Ammon's horn (tissue), 1 donor: ENCODE measurements at places on chromosomes 5 and 9.

- DNase-seq = peak; percentile 47
Observed at GRCh38 chr9:69174616-69175463, 763 bp downstream of the TJP2 start.

- no peak for DNase-seq
Observed at GRCh38 chr9:38652486-38652885, 32.1 kb upstream of the ANKRD18A start.

GRCh38 chr5:157253547-157253946 lies 12.4 kb upstream of the CYFIP2 start:
- DNase-seq = peak; percentile 67

- no peak for DNase-seq
Observed at GRCh38 chr5:141694479-141694878, 12.4 kb upstream of the ARAP3 start.

- DNase-seq = no peak
Observed at GRCh38 chr9:36149197-36149596, 12.7 kb downstream of the GLIPR2 start.

DNA sequence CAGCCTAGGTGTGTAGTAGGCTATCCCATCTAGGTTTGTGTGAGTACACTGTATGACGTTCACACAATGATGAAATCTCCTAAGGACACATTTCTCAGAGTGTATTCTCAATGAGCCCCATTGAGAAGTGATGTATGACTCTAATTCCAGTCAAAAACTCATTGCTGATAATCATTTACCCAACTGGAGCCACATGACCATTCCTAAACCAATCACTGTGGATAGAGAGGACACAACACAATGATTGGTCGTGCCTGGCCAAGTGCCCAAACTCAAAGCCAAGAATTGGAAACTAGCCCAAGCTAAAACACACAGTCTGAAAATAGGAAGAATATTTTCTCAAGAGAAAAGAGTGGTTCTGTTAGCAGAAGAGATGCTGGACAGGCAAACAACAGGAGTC lies 191.2 kb downstream of the ZNF462 start:
- no peak for DNase-seq

DNA sequence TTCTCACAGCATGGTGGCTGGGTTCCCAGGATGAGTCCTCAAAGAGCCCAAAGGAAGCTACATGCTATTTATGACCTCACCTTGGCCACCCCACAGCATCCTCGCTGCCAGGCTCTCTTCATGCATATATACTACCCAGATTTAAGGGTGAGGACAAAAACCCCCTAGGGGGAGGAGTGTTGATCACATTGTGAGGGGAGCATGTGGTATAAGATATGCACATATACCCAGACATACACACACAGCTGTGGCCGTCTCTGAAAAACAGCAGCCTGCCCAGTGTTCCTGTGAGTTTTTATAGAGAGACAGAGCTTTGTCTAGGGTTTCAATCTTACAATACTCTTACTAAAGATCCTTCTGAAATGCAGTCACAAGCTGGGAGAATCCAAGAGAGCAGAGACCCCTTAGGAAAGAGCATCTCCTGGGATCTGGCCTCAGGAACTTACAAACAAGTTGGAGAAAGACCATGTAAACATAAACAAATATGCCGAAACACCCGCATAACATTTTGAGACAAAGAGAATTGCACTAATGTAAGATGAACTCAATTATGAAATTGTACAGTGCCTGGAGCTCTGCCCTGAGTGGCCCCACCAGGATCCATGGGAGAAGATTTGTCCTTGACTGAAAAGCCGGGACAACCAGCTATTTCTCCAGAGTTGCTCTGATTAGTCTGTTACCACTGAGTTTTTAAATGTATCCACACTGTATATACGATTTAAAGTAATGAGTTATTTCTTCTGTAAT lies 146.4 kb downstream of the GADD45G start:
- DNase-seq = no peak

DNA sequence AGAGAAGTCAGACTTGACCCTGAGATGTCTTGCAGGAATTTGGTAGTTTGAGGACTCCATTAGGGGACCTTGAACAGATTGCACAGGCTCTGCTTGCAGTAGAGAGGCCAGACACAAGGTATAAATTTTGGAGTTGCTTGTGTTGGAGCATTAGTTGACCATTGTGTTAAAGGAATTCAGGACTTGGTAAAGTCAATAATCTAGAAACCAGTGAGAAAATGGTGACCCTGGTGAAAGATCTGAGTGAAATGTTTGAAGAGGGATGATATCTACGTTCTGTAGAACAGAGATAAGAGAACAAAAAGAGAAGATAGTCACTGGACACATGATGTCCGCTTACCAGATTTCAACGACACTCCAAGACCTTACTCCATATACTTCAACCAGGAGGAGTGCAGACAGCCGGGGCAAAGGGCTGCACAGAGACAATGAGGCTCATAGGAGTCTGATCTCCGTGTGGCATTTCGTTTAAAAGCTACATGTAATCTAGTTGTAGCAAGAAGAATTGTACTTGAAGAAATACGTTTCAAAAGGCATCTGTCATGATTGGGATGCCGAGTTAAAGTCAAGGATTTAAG lies 13.2 kb downstream of the DNAJC25 start:
- no peak for DNase-seq

DNA sequence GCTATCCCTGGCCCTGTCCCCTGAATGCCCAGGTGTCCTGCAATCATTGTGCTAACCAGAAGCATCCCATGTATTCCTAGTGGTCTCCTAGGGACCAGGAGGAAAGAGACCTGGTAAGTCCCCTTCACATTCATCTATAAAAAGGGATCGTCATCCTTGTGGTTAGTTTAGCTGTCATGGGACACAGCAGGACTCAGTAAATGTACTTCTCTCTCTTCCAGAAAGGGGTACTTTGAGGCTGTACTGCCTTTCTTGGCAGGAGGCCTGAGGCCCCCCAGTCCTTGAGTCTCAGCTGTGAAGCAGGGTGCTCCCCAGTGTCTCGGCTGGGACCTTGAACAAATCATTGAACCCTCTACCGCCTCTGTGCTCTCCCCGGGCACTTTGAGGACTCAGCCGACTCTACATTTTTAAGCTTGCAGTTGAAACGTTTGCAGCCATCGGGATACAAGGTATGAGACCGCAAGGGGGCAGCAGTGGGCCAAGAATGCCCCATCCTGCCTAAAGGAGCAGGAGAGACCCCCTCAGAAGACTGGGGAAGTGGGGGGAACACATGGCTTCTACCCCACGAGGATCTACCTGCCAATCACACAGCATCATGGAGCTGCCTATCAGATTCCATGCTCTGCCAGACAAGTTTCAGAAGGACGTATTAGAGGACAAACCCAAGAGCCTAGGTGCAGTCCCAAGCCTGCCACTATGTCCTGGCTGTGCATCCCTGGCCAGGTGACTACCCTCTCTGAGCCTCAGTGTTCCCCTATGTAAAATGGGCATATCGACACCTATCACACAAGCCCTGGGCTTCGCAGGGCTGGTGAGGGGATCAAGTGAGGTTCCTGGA lies 2.4 kb upstream of the PHYKPL start:
- DNase-seq = peak; percentile 78

DNA sequence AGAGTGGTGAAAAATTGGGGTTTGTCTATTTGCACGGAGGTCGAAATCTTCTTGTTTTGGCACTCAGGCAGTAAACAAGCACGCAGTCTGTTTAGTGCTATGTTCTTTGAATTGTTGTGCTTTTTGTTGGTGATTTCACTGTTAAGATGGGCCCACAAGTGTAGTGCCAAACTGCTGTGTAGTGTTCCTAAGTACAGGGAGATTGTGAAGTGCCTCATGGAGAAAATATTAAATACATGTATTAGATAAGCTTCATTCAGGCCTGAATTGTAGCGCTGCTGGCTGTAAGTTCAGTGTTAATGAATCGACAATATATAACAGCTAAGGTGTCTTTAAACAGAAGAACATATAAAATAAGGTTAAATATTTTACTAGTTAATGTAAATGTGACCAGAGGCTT lies 17.3 kb downstream of the SREK1 start:
- no peak for DNase-seq

DNA sequence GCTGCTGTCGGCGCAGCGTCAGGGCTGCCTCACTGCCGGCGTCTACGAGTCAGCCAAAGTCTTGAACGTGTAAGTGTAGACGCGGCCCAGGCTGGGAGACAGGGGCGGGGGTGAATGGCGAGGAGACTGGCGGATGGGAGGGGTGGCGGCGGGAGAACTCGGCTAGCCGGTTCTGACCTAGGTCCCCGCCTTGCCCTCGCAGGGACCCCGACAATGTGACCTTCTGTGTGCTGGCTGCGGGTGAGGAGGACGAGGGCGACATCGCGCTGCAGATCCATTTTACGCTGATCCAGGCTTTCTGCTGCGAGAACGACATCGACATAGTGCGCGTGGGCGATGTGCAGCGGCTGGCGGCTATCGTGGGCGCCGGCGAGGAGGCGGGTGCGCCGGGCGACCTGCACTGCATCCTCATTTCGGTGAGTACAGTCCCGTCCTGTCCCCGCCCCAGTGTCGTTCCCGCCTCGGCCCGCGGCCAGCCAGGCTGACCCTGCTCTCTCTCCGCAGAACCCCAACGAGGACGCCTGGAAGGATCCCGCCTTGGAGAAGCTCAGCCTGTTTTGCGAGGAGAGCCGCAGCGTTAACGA lies 745 bp downstream of the GADD45G start:
- peak; percentile 79 for DNase-seq

DNA sequence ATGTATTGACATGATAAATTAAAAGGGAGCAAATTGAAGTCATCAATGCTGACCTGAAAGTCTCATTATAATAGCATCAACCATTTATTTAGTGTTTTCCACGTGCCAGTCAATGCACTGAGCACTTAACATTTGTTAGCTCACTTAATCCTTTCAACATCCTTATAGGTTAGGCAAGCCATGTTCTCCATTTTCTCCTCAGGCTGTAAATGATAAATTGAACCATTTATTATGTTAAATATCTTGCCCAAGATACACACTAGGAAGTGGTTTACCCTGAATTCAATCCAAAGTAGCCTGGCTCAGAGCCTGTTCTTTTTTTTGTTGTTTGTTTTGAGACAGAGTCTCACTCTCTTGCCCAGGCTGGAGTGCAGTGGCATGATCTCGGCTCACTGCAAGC lies 25.0 kb upstream of the SNX2 start:
- no peak for DNase-seq

DNA sequence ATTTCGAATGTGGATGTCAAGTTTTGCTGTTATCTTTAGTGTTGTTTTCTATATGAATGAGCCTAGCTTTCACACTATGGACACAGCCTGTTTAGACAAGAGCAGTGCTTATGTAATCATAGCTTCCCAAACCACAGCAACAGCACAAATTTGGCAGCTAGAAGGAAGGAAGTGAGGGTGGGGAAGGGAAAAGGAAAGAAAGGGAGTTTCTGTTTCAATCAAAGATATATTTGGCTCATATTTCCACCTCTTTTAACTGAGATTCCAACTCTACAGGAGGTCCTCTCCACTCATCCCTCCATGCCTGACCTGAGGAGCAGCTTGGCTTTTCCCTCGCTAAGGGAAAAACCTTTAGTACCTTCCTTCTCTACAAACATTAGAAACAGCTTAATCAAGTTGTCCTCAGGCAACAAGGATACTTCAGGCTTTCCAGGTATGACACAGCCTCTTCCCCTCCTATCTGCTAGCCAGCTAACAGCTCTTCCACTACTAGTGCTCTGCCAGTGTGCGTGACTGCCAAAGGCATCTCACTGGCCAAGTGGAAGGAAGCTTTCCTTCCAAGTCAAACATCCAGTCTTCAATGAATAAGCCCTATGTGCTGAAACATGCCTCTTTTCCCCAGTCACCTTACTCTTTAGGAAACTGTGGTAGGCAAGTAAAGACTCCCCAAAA lies 268.6 kb upstream of the PTGER4 start:
- peak; percentile 33 for DNase-seq

GRCh38 chr5:87665166-87665565 lies 252.4 kb upstream of the CCNH start:
- DNase-seq = no peak

DNA sequence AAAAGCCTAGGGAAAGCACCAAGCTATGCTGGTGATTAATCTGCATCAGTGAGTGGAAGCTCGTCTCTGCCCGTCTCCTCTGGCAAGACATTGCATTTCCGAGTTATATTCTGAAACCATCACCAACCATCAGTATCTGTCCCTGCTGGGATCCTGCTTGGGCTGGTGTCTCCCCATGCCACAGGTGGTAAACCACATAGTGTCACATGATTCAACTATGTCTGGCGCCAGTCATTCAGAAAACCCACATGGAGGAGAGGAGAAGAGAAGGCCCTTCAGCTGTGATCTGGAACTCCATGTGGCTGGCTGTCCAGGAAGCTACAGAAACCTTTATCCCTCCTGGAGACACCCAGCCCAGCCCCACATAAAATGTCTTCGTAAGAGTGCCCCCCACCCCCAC lies 4.8 kb downstream of the IL9 start:
- DNase-seq = no peak

GRCh38 chr5:119951330-119951934 lies 322.1 kb downstream of the FAM170A start:
- no peak for DNase-seq

GRCh38 chr9:19665146-19665863 lies 123.5 kb downstream of the SLC24A2 start:
- DNase-seq = no peak

DNA sequence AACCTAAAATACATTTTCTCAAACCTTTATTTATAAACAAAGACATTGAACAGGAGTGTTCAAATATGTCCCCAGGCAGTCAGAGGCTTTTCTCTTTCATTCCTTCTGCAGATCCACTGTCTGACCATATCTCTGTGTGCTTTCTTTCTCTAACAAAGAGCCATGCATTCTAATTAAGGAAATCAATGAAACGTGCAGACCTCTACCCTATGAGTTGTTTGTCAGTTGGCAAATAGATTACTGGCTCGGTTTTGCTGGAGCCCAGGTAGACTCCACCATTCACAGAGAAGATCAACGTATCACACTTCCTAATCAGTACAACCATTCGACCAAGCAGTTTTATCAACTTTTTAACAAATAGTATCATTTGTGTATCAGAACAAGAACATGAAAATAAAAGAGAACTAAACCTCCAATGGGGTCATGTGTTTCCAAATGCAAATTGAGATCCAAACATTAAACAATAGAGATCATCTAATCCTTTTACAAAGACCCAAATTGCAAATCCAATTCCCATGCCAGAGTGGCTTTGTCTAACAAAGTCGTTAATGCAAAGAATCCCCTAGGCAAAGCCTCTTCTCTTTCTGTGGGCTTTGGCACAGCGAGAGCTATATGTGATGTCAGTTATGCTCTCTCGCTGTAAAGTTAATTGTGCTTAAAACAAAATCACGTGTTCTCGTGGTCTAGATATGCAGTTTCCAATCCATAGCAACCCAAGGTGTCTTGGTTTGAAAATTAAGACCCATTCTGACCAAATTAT lies 16.8 kb downstream of the KLF4 start:
- no peak for DNase-seq
